ENCODE measurements at places on chromosomes 13 and 19. TPM values are rescaled to one million over a fixed set of nuclear protein-coding genes. Genes with fewer than 3 reads are reported as not detected.

ZNF625 gene
- 2.8 TPM for total RNA-seq

KCNRG gene
- 0.33 TPM for total RNA-seq

ZNF180 gene
- 3.6 TPM for total RNA-seq

NTF4 gene
- 0.25 TPM for total RNA-seq

PALM3 gene
- under 0.01 TPM for total RNA-seq

KLK4 gene
- not detected for total RNA-seq

SHISA2 gene
- 119 TPM for total RNA-seq

LYL1 gene
- 2.9 TPM for total RNA-seq

ZNF160 gene
- 17.1 TPM for total RNA-seq

LGALS13 gene
- not detected for total RNA-seq

ZNF606 gene
- total RNA-seq: 5.7 TPM

ZNF223 gene
- 1.9 TPM for total RNA-seq

KCNK6 gene
- 8.5 TPM for total RNA-seq

VSIG10L gene
- 0.33 TPM for total RNA-seq

FREM2 gene
- total RNA-seq: 0.49 TPM

LPAR6 gene
- 3.3 TPM for total RNA-seq

RASIP1 gene
- 4.7 TPM for total RNA-seq

PROZ gene
- not detected for total RNA-seq

CYP2A13 gene
- not detected for total RNA-seq

PSG2 gene
- total RNA-seq: not detected

PCDH17 gene
- total RNA-seq: 0.33 TPM

SCN1B gene
- 15.8 TPM for total RNA-seq

ZNF429 gene
- 2.8 TPM for total RNA-seq

EXOSC5 gene
- 25.3 TPM for total RNA-seq

S1PR2 gene
- 2.8 TPM for total RNA-seq
